Daoy (cell line): ENCODE measurements at places on chromosomes 2 and 18. TPM values are rescaled to one million over a fixed set of nuclear protein-coding genes. Genes with fewer than 3 reads are reported as not detected.

GRCh38 chr2:222920657-222921186, 59.9 kb downstream of the ACSL3 start:
- DNase-seq, result no peak

DNA sequence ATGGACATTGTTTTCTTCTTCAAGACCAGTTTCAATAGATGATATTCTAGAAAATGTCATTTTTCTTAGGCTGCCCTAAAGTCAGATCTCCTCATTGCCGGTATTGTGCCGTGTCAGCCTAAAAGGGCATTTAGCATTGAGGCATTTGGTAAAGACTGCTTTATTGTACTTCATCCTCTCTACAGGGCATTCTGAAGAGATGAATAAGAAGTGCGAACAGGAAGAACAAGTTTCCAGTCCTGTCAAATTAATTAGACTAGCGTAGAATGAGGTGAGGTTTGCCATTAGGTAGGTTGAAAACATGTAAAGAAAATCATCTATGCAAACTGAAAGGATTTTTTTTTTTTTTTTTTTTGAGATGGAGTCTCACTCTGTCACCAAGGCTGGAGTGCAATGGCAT, 60.6 kb downstream of the ETAA1 start:
- DNase-seq, result no peak

- DNase-seq, result no peak
These were observed 380.7 kb downstream of the RBM43 start for GRCh38 chr2:150880986-150881385.

DNA sequence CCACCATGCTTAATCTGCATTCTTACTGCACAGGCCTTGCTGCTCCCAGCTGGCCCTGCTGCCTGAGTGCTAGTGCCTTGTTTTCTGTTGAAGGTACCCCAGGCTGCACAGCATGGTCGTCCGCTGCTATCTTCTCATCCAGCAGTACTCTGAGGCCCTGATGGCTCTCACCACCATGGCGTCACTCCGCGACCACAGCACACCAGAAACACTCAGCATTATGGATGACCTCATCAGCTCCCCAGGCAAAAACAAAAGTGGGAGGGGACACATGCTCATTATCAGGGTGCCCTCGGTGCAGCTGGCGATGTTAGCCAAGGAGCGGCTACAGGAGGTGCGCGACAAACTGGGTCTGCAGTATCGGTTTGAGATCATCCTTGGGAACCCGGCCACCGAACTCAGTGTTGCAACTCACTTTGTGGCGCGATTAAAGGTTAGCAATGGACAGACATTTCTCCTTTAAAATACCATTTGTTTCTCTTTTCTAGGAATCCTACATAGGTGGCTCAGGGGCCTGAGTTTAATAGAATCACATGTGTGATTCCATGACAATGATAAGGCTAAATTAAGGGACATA, 110.5 kb downstream of the ESCO1 start:
- DNase-seq, result no peak

GRCh38 chr2:8997631-8998030, 5.9 kb downstream of the MBOAT2 start:
- DNase-seq, result no peak

GRCh38 chr18:23134780-23135549, at the start of gene CABLES1:
CABLES1 (plus strand) TSS chr18:23135485; CDS start chr18:23135763, 278 bp downstream.
- DNase-seq, result peak; percentile 70

- no peak for DNase-seq
These were observed 34.8 kb downstream of the GATA6 start for GRCh38 chr18:22204214-22204536.

DNA sequence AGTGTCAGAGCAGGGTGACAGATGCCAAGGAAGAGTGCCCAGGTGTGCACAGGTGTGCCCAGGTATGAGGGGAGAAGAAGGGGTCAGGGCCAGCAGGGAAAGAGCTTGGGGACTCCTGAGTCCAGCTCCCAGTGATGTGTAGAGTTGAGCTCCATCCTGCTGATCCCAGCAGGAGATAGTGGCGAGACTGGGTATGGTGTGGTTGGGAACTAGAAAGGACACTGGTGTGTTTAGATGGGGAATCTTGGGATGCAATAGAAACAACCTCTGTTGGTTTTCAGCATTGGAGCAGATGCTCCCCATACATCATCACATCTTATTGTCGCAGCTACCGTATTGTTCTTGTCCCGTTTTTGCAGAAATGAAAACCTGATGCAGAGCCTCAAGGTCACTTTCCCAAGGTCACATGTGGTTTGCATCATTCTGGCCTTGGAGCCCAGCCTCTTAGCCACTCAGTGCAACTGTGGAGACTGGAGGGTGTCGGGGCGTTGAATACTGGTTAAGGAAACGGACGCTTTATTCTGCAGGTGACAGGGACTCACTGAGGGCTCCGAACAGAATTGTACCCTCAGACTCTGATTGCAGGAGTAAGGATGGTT, 166.7 kb downstream of the AGAP1 start:
- no peak for DNase-seq

TFCP2L1 gene
- 0.51 and 1.3 TPM in 2 replicates for total RNA-seq

LINC00305 gene
- not detected in 2 replicates for total RNA-seq

CD226 gene
- total RNA-seq, result 0.48 and 0.91 TPM in 2 replicates

GPBAR1 gene
- total RNA-seq, result not detected in 2 replicates

KATNAL2 gene
- 0.98 and 3.7 TPM in 2 replicates for total RNA-seq
